NCI-H510A (cell line): ENCODE measurements at places on chromosomes 13 and 19.

- DNase-seq = no peak
Observed at GRCh38 chr19:811506-812048, 10.2 kb downstream of the PLPPR3 start.

DNA sequence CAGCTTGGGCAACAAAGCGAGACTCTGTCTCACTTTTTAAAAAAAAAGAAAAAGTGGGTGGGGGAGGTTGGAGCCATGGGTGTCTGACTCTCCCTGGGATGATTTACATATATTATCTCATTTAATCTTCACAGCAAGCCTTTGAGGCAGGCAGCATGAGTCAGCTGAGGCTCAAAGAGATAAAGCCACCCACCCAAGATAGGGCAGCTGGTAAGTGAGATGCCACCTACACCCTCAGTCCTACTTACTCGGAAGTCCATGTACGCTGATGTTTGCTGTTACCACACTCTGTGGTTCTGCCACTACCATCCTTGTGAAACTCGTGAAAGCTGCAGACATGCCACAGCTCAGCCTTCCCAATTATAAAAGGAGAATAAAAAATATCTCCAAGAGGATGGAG, 142.0 kb upstream of the TSHZ3 start:
- no peak for DNase-seq

GRCh38 chr19:49489601-49490167, 2.3 kb downstream of the RPL13A start:
- no peak for DNase-seq

GRCh38 chr19:45682908-45683307, 8.8 kb downstream of the SNRPD2 start:
- no peak for DNase-seq

- DNase-seq = no peak
Observed at GRCh38 chr13:31051999-31052398, 109.7 kb downstream of the HSPH1 start.

- no peak for DNase-seq
Observed at GRCh38 chr13:97257800-97258799, 36.0 kb downstream of the MBNL2 start.

DNA sequence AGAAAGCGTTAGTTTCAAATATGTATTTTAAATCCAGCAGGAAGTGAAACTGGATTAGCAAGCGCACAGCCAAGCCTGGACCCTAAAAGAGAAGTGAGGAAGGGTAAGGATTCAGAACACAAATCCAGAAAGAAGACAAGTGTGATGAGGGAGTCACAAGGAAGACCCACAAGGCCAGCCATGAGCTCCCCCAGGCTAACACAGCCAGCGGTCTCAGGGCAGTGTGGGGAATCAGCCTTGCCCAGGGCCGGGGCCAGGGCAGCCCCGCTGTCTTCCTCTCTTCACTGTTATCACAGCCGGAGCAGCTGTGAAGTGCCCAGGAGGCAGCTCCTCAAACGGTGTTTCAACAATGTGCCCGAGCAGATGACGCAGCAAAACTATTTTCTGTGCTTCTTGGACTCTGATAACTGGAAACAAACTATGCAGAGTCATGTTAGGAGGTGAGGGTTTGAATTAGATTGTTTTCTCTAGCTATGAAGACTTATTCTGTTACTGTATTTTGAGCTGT, 12.2 kb upstream of the CDC16 start:
- peak; percentile 34 for DNase-seq

DNA sequence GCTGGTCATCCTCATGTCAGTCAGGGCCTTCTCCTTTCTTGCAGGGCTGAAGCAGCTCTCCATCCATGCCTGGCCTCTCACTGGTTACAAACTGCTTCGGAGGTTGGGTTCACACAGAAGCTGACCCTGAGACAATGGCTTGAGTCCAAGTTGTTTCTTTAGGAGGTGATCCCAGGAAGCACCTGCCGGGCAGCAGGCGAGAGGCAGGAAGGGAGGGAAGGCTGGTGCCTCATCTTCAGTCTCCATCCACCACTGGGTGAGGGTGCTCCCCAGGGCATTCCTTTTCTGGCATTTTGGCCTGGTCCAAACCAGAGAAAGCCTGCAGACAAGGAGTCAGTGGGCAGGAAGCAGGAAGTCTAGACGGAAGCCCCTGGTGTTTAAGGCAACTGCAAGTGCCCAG, 17.6 kb upstream of the SPATA13 start:
- DNase-seq = no peak

- peak; percentile 13 for DNase-seq
Observed at GRCh38 chr13:70310396-70311119, 202.3 kb upstream of the KLHL1 start.

DNA sequence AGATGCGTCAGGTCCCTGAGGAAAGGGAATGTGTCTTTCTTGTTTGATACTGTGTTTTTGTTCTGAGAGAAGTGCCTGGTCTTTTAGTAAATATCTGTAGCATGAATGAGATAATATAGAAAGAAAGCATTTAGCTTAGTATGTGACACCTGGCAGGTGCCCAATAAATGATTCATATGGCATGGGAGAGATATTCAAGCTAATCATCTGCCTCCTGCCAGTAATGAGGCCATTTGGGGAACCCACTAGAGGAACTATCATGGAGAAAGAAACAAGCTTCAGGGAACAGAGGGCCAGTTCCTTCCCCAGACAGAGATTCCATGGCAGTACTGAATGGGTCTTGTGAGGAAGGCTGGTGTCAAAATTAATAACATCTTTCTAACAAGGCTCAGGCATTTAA, 603.9 kb downstream of the DCT start:
- no peak for DNase-seq

GRCh38 chr19:53898636-53899341, 10.3 kb upstream of the CACNG7 start:
- DNase-seq = no peak

DNA sequence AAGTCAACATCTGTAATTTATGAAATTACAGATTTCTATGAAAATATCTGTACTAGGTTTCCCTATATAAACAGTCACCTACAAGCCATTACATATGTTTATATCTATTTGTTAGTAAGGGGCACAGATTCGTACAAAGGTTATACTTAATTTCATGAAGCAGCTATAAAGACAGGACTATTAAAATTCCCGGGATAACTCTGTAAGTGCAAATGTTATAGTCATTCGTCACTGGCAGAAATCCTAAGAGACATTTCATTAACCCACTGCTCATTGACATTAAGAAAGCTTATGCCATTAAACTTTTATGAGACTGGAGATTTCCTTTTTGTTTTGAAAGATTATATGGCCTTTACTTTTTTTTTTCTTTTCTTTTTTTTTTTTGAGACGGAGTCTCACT, 122.9 kb downstream of the MYO16 start:
- no peak for DNase-seq

DNA sequence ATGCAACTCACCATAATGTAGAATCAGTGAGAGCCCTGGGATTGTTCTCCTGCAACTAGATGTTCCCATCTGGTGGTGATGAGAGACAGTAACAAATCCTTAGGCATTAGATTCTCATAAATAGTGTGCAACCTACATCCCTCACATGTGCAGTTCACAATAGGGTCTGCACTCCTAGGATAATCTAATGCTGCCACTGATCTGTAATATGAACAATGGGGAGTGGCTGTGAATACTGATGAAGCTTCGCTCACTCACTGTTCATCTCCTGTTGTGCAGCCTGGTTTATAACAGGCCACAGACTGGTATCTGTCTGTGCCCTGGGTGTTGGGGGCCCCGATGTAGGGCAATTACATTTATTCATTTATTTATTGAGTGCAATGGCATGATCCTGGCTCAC, 86.9 kb downstream of the ZNF254 start:
- DNase-seq = no peak

DNA sequence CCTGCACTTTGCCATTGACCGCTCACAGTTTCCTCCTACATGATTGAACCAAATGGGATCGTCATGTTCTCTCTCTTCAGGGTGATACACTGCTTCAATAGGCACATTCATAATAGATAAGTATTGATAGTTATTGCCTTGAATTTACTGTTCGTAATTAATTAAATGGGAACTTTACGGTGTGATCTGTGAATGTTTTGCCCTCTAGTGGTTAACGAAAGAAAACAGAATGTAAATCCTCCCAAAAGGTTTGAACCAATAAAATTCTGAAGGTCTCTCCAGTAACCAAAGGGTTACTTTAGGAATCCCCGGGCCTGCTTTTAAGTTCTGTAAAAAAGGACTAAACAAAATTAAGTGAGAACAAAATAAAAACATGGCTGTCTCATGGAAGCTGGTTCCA, 389.3 kb downstream of the DACH1 start:
- DNase-seq = no peak

- no peak for DNase-seq
Observed at GRCh38 chr13:85816413-85816812, 17.2 kb upstream of the SLITRK6 start.

GRCh38 chr13:26342898-26343297, 89.0 kb downstream of the CDK8 start:
- DNase-seq = no peak

DNA sequence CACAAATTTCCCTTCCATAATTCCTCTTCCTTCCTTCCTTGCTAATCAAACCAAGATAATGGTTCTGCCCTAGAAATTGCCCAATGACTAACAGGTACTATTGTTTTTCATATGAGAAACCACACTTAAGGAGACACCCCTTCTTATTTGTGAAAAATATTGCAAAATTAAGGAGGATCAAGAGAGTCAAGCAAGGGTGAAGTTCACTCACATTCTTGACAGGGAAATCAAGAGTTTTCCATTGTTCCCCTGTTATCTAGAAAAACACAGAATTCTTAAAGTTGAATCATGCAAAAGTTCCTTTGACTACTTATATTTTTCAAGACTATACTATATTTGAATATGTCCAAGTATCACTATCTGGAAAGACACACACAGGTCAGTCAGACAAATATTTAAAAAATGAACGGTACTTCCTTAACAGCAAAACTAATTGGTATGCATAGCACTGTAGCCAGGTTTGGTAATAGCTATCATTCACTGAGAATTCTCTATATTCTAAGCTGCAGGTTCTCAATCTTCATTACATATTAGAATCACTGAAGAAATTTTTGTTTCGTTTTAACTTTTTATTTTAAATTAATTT, 897.2 kb downstream of the DIAPH3 start:
- DNase-seq = no peak

DNA sequence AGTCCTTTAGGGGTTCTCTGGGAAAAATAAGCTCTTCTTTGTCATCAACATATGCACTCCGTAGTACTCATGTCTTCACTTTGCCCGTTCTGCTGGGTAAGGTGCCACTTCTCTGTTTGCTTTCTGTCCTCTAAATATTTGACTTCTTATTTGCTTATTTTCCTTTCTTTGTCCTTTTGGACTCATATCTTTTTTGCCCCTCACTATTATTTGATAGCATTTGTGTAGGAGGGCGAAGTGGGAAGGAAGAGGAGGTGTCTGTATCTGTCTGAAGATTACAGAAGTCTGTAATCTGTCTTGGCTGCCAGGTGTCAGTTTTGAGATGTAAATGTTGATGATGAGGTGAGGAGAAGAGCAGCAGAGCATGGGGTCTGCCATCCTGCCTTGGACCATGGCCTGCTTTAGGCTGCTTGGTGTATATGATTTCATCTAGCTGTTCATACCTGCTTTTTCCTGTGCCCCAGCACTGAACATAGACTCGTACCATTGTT, 30.8 kb downstream of the USPL1 start:
- DNase-seq = no peak

DNA sequence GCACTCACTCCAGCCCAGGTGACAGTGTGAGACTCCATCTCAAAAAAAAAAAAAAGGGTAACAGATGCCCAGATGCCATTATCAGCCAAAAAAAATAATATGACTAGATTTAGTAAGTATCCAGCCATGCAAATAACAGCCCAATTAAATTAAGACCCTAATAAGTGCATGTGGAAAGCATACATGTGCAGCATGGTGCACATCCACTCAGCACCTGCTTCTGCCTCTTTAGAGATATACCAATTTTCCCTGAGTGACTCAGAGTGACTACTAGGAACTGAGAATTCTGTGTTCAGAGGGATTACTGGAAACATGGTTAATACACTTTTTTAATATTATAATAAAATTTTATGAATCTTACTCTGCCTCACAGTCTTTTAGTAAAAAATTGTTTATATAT, 29.8 kb upstream of the ZNF675 start:
- DNase-seq = no peak

DNA sequence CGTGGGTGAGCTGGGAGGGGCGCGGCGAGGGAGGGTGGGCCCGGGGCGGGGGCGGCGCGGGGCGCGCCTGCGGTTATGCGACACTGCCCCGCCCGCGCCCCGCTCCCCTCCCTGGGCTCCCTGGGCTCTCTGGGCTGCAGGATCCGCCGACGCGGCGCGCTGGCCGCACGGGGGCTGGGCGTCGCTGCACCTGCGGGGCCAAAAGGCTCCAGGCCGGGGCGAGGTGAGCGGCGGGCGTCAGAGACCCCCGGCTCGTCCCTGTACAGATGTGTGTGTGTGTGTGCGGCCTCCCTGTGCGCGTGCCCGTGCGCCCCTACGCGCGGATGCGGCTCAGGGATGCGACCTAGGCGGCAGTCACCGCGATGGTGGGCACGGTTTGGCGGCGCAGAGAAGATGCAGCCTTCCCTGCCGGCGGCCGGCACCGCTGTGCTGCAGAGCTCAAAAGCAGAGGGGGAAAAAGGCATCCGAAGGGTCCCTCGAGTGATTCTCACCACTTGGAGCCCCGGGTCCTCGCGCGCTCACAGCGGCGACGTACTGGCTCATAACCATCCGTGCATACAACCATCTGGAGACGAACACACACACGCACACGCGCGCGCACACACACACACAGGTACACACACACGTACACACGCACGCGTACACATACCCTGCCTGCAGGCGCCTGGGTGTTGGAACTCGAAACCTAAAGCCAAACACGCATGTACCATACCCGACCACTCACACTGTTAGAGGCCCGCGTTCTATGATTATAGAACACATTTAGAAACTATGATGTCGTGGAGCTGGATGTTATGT, 709 bp downstream of the ATP8A2 start:
- no peak for DNase-seq
